ENCODE measurements at places on chromosomes 6 and 20.

- no peak for DNase-seq
Observed at GRCh38 chr6:105209950-105210706, 30.3 kb upstream of the POPDC3 start.

DNA sequence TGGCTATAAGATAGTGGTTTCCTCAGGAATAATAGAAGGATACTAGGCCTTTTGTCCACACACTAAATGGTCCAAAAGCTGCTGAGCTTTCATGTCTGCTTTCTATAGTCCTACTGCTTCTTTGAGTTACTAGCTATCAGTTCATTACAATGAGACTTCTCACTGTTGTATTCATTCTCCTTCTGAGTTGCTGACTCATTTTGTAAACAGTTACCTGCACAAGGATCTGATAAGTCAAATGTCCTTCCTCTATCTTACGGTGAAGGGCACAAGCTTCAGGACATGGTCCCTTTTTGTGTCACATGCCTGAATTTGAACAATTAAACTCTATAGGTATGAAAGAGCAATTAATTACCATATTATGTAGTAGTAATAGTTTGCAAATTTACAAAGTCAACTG, 90.5 kb downstream of the MAN1A1 start:
- no peak for DNase-seq

DNA sequence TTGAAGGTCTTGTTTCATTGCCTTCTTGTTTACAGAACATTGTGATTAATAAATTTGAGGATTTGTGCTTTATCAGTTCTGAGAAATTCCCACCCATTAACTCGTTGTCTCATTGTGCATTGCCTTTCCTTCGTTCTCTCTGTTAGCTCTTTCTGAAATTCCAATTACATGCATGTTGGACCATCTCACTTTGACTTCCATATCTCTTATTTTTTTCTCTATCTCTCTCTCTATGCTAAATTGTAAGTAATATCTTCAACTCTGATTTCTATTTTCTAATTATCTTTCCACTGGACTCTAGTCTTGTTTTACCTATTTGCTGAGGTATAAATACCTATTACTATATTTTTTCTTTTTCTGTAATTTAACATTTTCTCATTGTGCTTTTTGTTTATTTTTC, 92.3 kb downstream of the SHLD1 start:
- DNase-seq = no peak

- DNase-seq = no peak
Observed at GRCh38 chr6:5937936-5938706, 68.6 kb downstream of the NRN1 start.

GRCh38 chr20:54624706-54625390, 149.5 kb downstream of the DOK5 start:
- no peak for DNase-seq

- no peak for DNase-seq
Observed at GRCh38 chr6:18088419-18089296, 33.8 kb downstream of the NHLRC1 start.

GRCh38 chr6:2982426-2983117, 11.2 kb upstream of the SERPINB6 start:
- DNase-seq = no peak
